Right renal pelvis (tissue), 4 donors: ENCODE measurements at places on chromosomes 13 and 19. TPM values are rescaled to one million over a fixed set of nuclear protein-coding genes. Genes with fewer than 3 reads are reported as not detected.

DNA sequence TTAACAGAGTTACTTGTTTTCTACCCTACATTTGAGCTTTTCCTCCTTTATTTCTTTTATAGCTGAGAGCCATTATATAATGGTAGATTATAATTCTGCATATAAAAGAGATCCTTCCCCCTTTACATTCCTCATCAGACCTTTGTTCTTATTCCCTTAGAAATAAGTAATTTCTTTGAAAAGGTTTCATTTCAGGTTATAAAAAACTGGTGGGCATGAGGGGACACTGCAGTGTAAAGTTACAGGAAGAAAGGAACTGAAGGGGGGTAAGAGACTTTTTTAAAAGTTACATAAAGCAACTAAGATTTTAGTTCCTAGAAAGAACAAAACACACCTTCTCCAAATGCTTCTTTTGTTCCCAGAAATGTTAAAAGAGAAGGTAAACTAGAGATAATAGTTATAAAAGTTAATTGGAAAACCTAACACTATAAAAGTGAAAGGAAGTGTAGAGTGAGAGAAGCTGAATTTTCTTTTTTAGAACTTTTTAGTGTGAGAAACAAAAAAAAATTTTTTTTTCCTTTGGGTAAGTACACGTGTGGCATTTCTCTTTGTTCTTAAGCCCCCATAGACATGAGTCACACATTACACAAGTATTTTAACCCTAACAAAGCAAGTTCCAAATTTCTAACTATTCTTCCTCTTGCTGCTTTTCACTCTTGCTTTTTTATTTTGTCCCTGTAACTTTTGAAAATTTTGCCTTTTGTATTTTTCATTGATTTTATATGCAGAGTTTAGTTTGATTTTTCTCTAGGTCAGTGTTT, 106.4 kb upstream of the MLNR start:
- DNase-seq: no peak

- no peak for DNase-seq
Observed at GRCh38 chr13:25218019-25218418, 45.9 kb upstream of the AMER2 start.

ZNF284 gene
- polyA plus RNA-seq: 3.7 TPM

ZNF208 gene
- polyA plus RNA-seq: 7.8 TPM
